Bone marrow (tissue), 2 donors: ENCODE measurements at places on chromosomes 2 and 18.

DNA sequence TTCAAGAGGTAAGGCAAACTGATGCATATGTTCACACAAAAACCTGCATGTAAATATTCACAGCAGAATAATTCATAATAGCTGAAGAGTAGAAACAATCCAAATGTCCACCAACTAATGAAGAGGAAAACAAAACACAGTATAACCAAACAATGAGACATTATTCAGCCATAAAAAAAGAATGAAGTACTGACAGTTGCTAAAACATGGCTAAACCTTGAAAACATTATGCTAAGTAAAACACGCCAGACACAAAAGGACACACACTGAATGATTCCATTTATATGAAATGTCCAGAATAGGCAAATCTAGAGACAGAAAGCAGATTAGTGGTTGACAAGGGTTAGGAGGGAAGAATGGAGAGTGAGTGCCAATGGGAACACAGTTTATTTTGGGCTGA is 86.9 kb downstream of the SESTD1 start:
- DNase-seq, result no peak

DNA sequence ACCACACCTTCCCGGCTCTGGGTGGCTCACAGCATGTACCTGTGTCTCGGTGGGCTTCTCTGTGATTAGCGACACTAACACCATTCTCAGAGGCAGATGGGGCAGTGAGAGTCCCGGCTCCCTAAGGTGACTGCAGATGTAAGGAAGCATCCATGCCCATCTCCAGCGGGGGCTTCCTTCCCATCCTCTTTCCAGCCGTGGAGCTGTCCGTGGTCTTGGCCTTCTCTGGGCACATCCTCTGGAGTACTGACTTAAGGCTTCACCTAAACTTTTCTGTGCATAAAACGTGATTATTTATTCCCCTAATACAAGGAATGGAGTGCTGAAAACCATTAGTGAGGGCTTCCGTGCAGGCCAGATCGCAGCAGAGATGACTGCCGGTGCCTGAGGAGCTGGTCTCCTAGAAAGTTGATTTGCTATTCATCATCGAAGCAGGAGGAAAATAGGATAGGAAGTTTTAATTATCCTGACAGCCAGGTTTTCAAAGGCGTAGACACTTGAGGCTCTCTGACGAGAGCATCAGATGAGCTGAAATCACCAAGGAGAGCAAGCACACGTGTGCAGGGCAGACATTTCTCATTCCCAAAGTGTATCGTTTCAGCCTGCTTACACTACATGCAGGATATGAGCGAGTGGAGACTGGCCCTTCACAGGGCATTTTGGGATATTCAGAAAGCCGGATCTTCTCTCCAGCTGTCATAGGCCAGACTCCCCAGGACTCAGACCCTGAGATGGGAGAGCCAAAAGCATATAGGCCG is 186.1 kb upstream of the SALL3 start:
- no peak for DNase-seq

GRCh38 chr2:195343942-195344530 is 313.0 kb upstream of the SLC39A10 start:
- DNase-seq, result no peak

DNA sequence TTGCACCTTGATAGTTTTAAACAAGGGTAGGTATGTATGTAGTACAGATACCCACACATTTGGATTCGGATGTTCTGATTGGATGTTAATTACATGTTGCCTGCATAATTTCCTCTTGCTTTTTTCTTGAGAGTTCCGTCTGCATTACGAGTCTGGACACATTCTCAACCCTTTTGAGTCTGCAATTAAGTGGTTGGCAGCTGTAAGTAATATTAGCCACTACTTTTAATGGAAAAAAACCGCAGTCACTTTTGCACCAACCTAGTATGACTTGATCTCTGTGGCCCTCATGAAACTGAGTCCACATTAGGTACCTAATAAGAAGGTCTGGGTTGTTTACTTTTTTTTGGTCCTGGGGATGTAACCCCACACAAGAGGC is 217.3 kb downstream of the VAPA start:
- no peak for DNase-seq

GRCh38 chr18:39770399-39770798 is 2184.6 kb upstream of the PIK3C3 start:
- DNase-seq, result no peak

DNA sequence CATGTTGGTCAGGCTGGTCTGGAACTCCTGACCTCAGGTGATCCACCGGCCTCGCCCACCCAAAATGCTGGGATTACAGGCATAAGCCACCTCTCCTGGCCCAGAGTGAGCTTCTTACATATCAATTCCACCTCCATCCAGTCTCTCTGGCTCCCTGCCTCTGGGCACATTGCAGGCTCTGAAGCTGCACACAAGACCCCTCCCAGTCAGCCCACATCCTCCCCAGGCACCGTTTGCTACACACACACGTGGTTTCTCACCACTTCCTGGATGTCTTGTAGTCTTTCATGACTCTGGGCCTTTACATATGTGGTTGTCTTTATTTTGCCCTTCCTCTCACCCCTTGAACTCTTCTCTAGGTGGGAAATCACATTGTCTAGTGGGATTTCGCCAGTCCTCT is 64.0 kb upstream of the CABLES1 start:
- no peak for DNase-seq

DNA sequence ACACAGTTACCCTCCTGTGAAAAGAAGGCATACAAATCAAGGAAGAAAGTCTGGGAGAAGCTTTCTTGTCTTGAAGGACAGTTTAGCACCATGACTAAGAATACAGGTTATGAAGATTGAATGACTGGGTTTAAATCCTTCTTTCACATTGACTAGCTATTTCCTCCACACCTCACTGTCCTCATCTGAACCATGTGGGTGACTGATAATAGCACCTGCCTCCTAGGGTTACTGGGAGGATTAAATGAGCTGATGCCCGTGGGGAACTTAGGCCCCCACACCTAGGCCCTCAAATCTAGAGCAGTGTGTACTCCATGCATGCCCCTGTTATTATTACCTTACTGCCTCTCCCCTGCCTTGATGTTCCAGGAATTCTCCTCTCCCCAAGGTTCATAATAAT is 202.9 kb downstream of the FBXO15 start:
- no peak for DNase-seq

DNA sequence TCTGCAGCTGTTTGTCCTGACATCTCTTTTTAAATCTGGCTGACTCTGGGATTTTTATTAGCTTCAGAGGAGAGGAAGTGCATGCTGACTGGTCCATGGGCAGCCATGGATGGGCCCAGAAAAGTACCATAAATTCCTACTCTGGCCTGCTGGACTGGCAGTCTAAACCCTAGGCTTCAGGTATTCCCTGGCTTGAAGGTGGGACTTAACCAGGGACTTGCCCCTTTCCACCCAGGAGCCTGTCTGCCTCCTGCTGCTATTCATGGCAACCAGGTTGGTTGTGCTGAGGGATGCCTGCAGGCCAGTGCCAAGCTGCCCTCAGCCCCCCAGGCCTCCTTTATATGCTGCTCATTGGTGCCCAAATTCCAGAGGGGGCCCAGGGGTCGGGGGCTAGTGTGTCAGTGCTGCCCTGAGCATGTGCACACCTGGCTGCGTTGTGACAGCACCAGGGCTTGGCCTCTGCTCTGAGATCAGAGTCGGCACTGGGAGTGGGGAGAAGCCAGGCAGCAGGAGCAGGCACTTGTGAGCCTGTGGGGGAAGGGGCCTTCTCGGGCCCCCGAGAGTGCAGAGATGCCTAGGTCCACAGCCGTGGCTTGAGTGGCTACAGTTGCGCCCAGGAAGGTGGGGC is 195.7 kb upstream of the TFPI start:
- DNase-seq, result no peak
